Activated CD4-positive, alpha-beta T cell treated with anti-CD3 and anti-CD28 coated beads, Interleukin-2, amount 10 ng/mL, durations not matched to agents 7 days and 5 days (primary cell): ENCODE measurements at places on chromosomes 1 and 21.

DNA sequence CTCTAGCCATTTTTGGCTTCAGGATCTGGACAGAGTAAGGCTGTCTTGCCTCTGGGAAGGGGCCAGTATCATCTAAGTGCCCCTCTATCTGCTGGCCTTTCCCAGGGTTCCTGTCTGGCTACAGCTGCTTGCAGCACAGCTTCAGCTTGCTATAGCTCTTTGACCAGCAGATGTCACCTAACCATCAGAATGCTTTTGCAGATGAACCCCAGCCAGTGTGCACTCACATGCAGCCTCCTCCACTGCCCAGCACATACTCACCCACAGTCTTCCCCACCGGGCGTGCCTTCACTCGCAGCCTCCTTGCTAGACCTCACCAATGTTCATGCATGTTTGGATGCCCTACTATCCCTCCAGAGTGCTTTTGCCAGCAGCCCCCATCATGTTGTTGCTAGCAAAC lies 769.0 kb downstream of the BRINP3 start:
- no peak for DNase-seq

DNA sequence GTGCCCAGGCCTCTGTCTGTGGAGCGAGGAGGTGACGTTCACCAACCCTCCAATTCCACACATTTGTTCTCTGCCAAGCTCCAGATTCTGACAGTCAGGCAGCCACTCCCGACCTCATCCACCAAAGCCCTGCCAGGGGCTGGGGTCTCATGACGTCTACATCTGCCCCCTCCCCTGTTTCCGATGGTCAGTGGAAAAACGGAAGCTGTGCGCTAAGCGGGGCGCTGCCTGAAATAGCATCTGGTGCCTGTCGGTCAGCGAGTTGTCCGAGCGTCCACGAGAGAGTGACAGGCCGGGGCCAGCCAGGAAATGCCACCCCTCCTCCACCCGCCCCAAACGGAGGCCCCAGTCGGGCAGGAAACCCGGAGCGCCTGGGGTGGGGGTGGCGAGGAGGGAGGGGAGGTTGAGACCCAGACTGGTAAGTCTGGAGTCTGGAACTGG lies 3.2 kb upstream of the TAL1 start:
- no peak for DNase-seq

DNA sequence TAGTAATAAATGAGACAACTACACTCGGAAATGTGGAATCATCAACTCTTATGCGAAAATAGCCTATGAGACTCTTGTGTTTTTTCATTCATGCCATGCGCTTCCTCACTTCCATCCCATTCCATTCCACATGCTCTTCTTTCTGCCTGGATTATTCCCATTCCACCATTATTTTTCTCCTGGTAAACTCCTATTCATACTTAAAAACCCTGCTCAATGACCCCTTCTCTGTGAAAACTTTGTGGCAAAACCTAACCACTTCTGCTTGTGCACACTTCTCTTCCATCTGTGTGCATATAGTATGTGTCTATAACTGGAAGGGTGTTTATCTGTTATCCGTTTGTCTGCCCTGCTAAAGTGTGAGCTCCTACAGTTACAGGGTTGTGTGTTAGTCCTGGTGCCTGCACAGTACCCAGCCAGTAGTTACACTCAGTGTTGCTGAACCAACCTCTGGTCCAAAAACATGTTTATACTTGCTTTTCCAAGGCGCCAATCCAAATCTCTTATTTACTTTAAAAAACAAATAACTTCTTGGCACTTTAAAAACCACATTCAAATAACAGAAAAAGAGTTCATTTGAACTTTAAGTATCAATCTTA lies 10.7 kb downstream of the EPHX1 start:
- DNase-seq = no peak

GRCh38 chr1:246261639-246262038 lies 245.4 kb downstream of the SMYD3 start:
- DNase-seq = no peak

DNA sequence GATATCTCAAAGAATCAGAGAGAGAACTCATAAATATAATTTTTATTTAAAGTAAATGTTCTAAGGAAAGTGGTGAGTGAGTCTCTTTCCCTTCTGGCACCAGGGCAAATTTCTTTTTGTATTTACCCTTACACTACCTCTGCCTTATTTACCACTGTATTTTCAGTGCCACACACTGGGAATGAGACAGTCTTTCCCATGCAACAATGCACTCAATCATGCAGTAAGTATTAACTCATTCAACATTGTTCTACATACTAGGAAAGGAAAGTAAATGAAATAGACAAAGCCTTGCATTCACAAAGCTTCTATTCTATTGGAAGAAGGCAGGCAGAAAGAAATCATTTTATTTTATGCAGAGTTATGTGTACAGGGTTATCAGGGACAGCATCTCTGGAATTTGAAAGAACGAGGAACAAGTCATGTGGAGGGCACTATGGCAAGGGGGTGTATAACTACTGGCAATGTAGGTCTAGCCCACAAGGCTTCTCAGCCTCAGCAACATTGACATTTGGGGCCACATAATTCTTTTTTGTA lies 129.8 kb upstream of the PRDX6 start:
- DNase-seq = no peak

DNA sequence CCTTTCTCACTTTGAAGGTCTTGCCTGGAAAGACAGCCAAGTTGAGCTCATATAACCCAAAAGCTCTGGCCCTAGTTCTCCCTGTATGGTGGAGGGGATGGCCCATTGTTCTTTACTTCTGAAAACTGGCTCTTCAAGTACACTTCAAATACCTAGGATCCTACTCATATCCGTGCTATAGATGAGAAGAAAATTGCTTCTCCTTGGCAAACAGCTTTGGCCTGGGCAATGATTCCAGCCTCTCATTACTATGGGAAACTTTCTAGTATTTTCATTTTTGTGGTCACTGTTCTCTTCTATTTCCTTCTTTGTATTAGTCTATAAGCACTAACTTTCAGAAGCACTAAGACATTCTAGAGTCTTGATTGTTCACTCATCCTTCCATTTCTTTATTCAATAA lies 53.7 kb downstream of the ZNF697 start:
- no peak for DNase-seq
